ENCODE measurements at places on chromosomes 1 and 21.

GRCh38 chr1:228538831-228539230 is 51.6 kb downstream of the RNF187 start:
- DNase-seq, result no peak

GRCh38 chr1:218171302-218171893 is 113.7 kb upstream of the RRP15 start:
- DNase-seq, result no peak

DNA sequence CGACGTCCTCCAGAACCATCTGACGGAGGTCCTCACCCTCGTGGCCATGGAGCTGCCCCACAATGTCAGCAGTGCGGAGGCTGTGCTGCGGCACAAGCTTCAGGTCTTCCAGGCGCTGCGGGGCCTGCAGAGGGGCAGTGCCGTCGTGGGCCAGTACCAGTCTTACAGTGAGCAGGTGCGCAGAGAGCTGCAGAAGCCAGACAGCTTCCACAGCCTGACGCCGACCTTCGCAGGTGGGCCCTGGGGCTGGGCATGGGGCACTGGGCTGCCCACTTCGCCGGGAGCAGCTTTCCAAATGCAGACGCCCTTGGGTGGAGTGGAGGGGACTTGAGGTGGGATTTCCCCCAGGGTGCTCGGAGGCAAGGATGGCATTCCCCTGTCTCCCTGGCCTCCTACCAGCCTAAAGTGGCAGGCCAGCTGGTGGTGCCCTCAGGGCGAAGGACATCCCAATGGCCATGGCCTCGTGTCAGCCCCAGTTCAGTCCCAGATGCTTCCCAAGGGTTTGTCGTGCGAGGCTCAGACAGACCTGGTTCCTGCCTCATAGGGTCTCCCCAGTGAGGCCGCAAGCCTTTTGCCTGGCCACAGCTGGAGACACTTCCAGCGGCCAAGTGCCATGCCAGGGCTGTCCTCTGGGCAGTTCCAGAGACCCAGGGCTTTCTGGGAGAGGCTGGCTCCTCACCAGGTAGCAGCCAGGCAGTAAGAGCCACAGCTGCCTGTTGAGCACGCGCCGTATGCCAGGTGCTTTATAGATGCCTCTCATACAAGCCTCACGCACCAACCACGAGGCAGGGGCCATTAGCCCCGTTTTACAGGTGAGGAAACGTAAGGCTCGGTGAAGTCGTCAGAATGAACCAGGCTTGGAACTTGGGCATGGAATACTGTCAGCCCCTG is 27.8 kb downstream of the H6PD start:
- DNase-seq, result no peak

- no peak for DNase-seq
These were observed 186.4 kb downstream of the CAMTA1 start for GRCh38 chr1:6971699-6972098.

GRCh38 chr1:180257028-180257386 is 26.9 kb downstream of the LHX4 start:
- DNase-seq, result no peak

DNA sequence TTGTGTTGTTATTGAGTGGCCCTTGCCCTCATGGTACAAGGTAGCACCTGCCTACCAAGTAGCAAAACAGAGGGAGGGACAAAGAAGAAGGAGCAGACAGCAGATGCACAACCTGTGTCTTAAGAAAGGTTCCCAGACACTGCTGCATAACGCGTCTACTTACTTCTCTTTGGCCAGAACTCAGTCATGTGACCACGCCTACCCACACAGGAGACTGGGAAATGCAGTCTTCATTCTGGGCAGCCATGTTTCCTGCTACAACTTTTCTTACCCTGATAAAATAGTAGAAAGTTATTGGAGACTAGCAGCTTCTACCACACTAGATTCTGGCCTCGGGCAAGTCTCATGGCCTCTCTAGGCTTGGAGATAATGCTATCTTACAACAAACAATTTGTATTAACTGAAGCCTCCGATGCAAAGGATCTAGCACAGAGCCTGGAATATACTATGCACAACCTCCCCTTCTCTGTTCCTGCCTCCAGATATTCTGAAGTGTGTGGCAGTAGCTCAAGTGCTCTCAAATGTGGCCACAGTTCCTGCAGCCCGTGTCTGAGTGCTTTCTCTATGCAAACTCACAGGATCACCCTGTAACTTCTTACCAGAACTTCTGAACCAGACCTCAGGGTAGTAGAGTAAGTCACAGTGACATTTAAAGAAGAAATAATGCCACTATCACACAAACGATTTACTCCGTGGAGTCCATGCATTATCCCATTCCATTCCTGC is 34.1 kb upstream of the BTG2 start:
- peak; percentile 67 for DNase-seq

DNA sequence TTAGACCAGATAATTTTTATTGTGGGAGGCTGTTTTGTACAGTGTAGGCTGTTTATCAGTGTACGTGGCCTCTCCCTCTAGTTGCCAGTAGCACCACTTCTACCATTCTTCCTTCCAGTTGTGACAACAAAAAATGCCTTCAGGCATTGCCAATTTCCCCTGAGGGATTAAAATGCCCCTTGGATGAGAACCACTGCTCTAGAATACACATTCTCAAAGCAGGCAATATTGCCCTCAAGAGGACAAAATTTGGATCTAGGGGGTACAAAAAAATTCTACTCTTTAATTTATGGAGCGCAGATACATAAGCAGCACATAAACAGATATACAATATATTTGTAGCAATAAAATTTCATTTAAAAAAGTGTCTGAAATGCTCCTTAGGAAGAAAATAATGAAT is 674.6 kb downstream of the PTPRC start:
- no peak for DNase-seq

GRCh38 chr1:202860744-202861419 is 28.1 kb downstream of the RABIF start:
- peak; percentile 35 for DNase-seq

- DNase-seq, result peak; percentile 76
These were observed 93.0 kb upstream of the BMP8A start for GRCh38 chr1:39398278-39399021.

DNA sequence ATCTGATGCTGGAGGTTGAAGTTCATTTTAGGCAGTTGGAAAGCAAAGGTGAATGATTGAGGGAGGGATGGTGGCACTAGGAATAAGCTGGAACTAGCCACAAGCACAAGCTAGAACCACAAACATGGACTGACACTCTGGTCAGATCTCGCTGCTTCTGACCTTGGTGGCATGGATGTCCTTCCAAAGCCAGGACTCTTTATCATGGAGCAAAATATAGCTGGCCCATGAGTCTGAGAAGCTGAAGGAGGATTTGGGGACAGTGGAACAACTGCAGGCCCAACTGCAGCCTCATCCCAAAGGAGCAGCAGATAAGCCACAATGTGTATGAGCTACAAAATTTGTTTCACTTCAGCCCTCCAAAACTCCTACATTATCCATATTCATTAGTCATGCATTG is 35.5 kb downstream of the SRSF11 start:
- no peak for DNase-seq

GRCh38 chr1:1069056-1069710 is 4.9 kb downstream of the RNF223 start:
- DNase-seq, result peak; percentile 52

- DNase-seq, result no peak
These were observed 105.7 kb downstream of the ZNF326 start for GRCh38 chr1:90100566-90100965.

DNA sequence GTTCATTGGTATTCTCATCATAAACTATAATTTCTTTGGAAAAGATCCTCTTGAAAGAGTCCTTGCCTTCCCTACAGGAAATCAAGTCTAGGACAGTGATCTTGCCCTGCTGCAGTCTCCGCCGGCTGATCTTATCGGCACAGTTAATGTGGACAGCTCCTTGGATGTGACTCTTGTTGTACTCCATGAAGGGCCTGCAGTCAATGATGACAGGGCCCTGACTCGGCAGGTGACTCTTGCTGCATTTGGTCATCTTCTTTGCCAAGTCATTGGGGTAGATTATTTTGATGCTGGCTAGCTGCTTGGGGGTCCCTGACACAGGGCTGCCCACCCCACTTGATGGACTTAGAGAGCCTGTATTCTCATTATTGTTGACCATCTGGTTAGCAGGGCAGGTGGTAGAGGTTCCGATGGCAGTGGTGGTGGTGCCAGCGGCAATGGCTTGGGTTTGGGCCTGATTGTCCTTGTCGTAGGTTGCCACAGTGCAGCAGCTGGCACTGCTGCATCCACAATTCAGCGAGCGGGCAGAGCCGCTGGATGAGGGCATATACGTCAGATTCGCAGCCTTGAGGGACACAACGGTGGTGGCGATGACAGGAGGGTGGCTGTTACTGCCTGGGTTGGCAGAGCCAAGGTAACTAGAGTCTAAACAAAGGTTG is 2.7 kb downstream of the DUSP10 start:
- no peak for DNase-seq

DNA sequence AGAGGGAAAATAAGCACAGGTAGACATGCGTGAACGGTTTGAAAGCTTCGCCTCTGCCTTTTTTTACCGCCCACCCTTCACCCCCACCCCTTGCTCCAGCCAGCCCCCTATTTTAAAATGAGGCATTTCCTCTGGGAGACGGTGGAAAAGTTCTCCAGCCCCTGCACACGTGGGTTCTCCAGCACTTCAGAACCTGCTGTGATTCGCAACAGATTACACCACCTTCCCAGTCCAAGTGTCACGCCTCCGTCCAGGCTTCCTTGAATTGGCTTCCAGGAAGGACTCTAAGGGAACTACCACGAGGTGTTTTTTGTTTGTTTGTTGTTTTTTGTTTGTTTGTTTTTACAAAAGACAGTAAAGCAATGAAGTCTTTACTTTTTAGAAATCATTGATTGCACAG is 2.6 kb downstream of the LRRC7 start:
- DNase-seq, result peak; percentile 36

DNA sequence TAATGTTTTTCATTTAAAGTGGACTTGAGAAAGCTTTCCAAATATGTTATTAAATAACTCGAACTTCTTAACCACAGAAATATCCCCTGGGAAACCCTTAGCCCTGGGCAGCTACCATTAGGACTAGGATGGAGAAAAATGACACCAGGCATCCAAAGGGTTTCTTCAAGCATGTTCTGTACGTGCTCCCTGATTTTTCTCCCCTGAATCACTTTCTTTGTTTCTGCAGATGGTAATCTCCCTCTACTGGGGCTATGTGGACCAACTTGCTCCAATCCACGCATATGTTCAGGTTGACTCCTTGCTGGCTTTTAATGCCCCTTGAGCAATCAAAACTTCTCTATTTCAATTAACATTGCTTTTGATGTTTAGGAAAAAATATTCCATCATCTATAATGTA is 312.7 kb upstream of the C1orf87 start:
- DNase-seq, result no peak

DNA sequence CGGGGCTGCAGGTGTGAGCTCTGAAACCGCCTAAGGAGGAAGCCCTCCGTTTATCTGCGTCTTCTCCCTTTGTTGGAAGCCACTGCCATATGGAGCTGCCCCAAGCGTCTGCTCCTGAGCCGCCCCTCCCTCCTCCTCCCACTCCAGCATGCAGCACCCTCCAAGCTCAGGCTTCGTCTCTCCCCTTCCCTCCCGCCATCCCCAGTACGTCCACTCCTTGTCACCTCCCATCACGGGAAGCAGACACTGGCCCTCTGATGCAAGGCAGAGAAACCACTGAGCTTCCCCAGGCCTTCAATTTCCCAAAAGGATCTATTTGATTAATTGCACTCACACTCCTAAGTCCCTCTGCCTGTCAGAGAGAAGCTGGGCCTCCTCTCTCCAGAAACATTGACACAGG is 52.5 kb downstream of the NFASC start:
- DNase-seq, result no peak

- DNase-seq, result no peak
These were observed 30.6 kb downstream of the SYT6 start for GRCh38 chr1:114122941-114123618.

GRCh38 chr1:159934136-159935039 is 9.1 kb upstream of the TAGLN2 start:
- peak; percentile 19 for DNase-seq

DNA sequence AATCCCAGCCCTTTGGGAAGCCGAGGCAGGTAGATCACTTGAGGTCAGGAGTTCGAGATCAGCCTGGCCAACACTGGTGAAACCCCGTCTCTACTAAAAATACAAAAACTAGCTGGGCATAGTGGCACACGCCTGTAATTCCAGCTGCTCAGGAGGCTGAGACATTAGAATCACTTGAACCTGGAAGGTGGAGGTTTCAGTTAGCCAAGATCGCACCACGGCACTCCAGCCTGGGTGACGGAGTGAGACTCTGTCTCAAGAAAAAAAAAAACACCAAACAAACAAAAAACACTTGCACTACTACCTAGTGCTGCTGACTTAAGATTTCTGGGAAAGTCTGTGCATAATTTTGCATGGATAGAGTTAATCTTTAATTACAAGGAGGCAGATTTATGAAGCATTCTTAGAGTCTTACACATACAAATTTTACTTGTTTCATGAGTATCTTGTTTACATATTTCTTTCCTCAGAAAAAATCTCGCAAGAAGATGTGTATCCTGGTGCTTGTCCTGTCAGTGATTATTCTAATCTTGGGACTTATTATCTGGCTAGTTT is 8.7 kb upstream of the PPP1R8 start:
- no peak for DNase-seq

- peak; percentile 45 for DNase-seq
These were observed 33.7 kb downstream of the GLUL start for GRCh38 chr1:182357913-182358312.

- no peak for DNase-seq
These were observed 22.1 kb upstream of the FMOD start for GRCh38 chr1:203373002-203373401.

DNA sequence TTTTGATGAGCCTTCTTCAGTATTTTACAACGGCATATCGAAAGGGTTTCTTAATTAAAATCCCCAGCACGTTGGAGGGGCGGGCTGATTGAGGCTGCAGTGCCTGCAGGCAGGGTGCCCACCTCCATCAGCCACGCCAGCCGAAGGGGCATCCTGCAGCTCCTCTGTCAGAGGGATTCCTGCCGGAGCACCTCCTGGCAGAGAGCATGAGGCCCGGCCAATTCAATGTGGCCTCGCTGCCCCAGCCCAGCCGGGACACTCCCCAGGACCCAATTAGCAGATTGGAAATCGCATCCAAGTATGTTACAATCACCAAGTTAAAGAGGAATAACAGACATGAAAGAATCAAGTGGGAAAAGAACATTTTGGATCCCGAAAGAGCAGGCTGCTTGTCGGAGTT is 216.6 kb downstream of the ST6GALNAC3 start:
- DNase-seq, result no peak

DNA sequence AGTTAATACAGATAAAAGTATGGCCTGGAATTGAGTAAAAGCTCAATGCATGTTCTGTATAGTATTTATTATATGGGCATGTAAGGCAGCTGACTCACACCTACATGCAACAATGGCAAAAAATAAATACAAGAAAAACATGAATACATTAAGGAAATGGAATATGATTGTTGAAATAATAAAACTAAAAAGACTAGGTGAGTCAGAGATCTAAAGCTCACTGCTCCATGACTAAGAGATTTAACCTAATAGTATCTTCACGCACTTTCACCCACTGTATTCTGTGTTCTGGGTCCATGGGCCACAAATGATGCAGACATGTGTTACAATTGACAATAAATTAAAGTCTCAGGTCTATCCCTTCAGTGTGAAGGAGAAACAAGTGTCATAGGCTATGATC is 607.0 kb downstream of the AGBL4 start:
- DNase-seq, result no peak

GRCh38 chr1:241848686-241849344 is 811 bp downstream of the EXO1 start:
- DNase-seq, result no peak
